ENCODE measurements at places on chromosomes 11 and 22.

- DNase-seq: no peak
Measured at GRCh38 chr11:72112978-72113808, 698 bp upstream of the ANAPC15 start.

DNA sequence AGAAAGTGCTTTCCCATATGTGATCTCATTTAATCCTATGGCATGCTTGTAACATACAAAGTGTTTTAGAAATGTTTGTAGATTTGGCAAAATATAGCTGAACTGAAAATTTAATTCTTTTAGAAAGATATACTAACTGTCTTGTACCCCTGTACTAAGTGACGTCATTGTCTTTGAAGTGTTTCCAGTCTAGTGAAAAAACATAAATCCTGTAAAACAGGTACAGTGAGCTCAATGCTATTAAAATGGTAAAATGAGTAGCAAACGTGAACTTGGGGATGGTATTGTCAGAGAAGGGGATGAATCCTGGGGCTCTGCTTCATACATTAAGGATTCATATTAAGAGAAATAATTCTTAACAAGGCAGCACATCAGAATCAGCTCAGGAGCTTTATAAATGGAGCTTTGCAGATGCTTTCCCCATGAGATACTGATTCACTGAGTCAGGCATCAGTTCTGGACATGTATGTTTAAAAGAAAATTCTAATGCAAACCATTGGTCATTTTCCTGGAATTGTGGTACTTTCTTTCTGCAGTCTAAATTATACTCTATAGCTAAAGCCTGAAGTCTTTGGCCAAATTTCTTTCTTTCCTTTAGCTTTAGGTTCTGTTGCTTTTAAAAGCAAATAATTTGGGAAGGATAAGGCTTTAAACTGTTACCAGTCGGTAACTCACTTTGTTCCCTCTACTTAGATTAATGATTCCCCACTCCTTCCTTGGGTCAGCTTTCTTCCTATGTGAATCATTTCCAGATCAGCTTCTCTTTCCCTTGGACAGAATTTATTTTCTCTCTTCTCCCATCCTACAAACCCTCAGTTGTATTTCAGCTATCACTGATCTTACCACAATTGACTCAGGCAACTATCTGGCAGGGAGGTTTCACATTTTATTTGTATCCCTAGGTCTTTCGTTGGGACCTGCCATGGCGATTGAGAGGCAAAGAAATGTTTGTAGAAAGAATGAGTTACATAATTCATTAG is 57.5 kb upstream of the DDI1 start:
- DNase-seq: no peak

GRCh38 chr22:27488456-27489177 is 312.9 kb downstream of the MN1 start:
- no peak for DNase-seq

DNA sequence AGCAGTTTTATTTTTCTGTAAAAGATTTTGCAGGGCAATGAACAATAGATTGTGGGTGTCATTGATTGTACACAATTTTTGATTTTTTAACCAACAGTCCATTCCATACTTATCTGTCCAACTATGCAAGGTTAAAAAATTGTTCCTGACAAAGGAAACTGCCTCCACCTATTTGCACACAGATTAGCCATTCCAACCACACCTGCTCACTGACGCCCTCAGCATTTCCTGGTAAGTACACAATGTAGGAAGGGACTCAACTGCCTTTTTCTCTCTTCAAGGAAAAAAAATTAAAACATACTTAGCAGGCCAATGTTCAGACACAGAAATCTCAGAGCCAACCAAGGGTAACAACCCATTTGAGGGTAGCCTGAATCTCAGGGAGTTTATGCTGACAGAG is 4.3 kb upstream of the FUT4 start:
- DNase-seq: no peak

- DNase-seq: no peak
Measured at GRCh38 chr11:1701091-1701807, 4.3 kb downstream of the KRTAP5-6 start.

DNA sequence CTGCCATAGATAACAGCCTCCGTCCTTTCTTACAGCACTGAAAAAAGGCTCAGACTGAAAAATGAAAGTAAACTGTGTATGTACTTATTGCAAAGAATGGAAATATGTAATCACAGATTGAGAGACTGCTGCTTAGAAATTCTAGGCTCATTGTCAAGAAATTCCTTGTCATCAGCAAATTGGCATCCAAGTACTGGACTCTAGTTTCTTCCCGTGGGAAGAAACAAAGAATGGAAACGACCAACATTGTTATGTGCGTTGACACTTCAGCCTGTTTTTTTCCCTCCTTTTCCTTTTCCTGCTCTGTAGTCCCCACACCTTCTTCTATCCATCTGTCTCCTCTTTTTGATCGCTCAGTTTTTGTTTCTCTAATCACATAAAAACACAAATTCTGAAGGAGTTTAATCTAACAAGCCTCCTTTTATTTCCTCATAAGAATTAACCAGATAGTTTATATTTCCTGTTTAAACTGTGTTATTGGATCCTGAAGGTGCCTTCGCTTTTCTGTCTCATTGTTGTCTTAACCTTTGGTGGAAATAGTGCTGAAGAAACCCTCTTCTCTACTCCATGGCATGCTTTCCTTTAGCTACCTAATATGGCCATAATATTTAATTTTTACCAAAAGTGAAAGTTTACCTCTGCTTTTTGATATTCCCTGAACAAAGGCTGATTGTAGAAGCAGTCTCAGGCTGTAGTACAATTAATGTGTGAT is 20.0 kb upstream of the CASP12 start:
- no peak for DNase-seq

- DNase-seq: no peak
Measured at GRCh38 chr11:7643314-7643713, 30.0 kb downstream of the CYB5R2 start.
